NCI-H1048 (cell line): ENCODE measurements at places on chromosomes 2 and 18.

DNA sequence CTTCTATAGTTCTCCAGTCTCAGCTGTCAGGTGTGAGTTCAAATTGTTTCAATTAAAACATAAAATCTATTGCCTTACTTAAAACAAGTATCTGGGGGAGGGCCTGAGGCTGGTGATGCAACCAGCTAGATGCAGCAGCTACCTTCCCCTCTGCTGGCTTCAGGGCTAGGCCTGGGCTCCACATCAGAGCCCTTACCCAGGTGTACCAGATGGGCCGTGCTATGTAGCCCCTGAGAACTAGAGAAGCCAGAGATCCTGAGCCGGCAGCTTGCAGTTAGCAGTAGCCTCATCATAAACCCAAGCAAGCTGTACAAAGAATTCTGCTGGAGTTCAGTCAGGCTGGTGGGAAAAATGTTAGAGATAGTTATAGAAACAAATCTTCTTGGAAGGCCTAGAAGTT lies 97.7 kb upstream of the ACAA2 start:
- no peak for DNase-seq

GRCh38 chr2:70947556-70948184 lies 12.0 kb downstream of the ATP6V1B1 start:
- no peak for DNase-seq

- no peak for DNase-seq
Observed at GRCh38 chr2:64627860-64628841, 25.6 kb downstream of the SERTAD2 start.

DNA sequence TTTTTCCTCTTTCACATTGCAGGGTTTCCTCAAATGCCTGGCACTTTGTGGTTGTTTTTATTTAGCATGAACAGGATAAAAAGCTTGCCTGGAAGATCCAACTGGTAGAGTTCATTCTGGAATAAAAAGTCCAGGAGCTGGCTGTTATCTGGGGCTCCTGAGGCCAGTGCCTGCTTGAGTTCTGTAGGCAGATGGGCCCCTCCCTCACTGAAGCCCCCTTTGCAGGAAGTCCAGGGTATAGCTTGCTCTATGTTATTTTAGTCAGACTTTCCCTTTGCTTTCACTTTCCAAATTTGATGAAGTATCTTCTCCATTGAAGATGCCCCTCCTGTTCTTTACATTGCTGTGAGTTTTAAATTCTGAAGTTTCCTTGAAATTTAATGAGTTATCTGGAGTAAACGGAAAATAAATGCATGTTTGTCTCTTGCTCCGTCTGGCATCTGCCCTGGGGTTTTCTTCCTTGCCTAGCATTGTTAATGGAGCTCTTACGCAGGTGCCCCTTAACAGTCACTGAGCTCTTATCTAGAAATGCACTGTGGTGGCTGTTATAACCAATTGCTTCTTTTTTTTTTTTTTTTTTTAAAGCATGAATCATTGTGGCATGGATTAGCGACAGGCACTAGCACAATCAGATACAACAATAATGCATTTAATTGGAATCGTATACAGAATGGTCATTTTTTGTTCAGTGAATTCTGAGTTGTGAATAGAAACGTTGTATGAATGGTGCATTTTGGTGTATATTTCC lies 27.0 kb upstream of the LPIN1 start:
- no peak for DNase-seq

DNA sequence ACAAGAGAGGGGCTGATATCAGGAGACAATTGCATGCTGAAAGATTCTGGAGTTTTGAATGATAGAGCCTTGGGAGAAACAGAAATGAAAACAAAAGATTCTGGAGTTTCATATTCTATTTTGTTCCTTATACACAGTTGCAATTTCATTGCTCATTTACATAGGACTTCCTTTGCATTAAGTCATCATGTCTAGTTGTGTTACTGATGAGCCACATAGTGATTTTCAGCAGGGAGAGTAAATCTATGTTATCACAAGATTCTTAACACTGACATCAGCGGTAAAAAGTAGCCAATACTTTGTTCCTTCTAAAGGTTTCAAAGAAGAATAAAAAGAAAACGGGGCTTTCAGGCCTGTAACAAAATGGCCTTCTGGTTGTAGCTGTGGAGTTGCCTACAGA lies 7.1 kb downstream of the ADAM17 start:
- DNase-seq: no peak

DNA sequence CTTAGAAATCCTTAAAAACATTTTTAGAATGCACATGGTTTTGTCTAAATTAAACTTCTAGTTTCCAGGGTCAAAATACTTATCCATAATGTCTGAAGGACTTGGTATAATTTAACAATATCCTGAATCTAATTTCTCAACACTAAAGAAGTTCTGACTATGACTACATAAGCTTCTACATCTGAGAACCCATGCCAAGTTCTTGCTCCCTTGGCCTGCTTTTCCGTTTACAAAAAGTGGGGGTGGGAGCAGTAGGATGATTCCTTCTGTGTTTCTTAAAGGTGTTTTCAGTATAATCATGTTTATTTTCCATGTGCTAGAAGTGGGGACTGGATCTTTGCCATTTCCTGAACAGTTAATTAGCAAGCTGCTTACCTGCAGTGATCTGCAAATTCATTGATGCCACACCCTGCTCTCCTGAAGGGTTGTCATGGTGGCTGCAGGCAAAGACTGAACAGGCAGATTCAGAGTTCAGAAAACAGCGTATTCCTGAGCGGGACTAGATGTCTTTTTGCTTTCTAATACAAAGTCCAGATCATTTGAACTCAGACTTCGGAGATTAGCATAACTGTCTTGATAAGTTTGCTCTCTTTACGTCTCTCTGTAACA lies 36.2 kb downstream of the ADNP2 start:
- no peak for DNase-seq

GRCh38 chr2:224994242-224994823 lies 47.9 kb downstream of the DOCK10 start:
- DNase-seq: no peak

DNA sequence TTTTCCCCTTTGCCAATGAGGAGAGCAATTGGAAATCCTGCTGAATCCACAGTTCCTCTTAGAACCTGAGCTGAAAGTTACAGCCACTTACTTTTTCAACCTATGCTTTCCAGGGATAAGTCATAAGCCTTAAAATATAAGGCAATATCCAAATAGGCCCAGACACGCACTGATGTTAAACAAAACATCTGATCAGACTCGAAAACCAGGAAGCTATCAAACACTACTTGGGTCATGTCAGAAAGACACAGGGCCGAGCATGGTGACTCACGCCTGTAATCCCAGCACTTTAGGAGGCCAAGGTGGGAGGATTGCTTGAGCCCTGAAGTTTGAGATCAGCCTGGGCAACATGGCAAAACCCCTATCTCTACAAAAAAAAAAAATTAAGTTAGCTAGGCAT lies 192.1 kb downstream of the SP3 start:
- DNase-seq: no peak

DNA sequence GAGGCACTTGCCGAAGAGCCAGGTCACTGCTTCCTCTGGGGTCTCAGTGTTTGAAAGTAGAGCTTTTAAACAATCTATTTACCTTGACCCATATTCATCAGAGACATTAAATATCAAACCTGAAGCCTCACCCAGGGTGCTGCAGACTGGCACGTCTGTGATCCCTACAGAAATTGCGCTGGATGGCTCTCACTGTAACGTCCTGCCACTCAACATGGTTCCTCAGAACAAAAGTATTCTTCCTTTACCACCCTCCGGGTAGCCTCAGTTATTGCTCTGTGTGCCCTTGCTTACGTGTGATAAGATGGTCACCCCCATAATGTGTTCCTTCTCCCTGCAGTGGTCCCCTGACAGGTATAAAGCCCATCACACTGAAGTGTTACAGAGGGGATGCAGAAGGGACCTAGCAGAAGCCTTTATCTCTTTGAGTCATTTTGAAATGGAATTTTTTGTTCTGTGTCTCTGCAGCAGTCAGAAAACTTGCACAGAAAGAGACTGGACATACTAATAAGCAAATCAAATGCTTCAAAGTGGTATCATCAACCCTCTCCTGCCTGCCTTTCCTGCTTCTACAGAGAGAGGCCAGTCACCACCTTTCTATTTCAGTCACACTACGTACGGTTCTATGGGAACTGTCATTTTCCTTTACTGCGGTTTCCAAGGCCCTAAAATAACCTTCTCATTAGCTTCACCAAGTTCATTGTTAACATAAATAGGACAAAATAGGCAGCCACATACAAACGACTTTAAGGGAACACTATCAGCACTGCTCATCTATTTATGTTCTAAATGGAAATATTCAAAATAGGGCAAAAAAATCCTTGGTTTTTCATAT lies 86.8 kb downstream of the METTL8 start:
- no peak for DNase-seq

DNA sequence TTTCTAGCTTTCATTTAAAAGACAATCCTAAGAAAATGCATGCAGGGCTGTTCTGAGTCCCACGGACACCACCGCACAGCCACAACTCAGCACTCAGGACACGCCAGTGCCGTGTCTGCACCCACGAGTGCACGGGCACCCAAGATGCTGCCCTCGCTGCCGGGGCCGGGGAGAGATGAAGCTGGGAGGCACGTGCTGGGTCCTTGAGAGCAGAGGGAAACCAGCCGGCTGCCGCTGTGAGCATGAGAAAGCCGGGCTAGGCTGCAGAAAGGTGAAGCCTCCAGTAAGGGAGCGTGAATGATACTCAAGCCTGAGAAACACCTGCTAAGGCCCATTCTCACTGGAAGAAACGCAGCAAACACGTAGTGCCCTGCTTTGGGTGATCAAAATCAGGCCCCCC lies 4.8 kb downstream of the COPS9 start:
- DNase-seq: no peak

DNA sequence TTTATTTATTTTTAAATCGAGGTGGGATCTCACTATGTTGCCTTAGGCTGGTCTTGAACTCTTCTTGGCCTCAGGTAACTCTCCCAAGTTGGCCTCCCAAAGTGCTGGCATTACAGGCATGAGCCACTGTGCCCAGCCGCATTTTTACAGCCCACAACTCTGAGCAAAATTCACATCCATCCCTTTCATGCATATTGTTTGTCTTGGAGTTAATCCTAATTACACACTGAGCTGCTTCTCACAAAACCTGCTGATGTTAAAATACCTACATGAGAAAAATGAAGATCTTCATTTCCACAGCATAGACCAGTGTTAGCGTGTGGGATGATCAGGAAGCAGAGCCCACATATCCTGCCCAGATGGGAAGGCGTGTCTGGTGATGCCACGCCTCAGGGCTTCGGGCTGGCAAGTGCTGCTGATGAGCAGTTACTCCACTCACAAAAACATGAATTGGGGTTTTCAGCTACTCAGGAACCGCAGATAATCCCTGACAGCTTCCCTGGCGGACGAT lies 14.6 kb downstream of the ITGB1BP1 start:
- DNase-seq: no peak

GRCh38 chr2:2188941-2189340 lies 142.1 kb downstream of the MYT1L start:
- DNase-seq: no peak

DNA sequence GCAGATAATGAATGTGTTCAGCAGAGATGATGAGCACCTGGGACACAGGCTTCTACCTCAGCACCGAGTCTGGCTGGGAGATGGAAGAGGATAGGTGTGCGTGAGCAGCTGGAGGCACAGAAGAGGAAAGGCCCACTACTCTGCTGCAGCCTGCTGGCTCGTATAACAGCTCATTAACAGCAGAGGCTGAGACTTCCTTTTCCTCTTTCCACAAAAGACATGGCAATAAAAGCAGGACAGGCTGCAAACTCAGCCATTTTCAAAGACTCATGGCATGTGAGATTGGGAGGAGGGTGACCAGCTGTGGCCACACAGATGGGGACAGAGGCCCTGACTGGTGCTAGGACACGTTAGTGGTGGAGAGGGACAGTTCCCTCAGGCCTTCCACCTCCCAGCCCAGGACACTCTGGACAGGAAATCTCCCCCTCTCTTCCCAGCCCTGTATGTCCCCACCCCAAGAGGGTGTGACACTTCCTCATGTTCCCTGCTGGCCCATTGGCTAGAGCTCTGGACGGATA lies 60.3 kb downstream of the CACNB4 start:
- no peak for DNase-seq

DNA sequence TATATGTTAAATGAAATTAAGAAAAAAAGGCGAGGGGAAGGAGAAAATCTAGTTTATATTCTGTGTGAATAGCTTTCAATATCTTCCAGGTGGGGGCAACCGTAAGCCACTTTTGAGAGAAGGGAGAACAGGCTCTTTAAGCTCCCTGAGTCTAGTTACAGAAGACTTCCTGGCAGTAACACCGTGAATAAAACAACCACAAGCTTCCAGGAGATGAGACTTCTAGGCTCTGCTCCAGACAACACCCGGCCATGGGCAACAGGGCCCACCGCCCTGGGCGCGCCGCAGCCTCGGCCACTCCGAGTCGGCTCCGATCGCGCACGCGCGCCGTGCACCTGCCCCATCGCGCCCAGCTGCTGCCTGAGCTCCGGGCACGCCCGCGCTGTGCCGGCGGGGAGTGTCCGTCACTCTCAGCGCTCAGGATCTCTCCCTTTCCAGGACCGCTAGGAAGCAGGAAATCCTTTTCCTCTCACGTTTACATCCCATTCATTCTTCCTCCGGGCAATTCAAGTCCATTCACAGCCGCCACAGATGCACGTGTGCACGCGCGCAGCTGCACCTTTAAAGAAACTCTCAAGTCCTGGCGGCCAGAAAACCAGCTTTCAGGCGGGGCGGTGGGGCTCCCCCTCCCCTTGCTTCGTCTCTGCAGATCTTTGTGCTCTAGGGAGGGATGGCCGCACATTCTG lies 19.4 kb upstream of the PAX3 start:
- DNase-seq: peak; percentile 18

DNA sequence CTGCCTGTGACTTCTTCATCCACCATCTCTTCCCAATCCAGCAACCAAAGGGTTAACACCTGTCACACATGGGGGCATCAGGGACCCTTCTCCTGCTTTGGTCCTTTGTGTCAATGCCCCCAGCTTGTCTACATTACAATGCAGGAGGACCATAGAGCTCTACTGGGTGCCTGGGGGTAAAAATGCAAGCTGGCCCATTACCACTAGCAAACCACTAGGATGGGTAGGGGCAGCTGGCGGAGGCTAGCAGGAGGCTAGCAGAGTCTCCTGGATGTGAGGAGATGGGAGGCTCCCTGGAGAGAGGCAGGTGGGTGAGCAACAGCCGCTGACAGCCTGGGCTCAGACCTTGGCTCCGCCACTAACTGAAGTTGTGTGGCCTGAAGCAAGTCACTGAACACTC lies 153.4 kb upstream of the SKOR2 start:
- no peak for DNase-seq

DNA sequence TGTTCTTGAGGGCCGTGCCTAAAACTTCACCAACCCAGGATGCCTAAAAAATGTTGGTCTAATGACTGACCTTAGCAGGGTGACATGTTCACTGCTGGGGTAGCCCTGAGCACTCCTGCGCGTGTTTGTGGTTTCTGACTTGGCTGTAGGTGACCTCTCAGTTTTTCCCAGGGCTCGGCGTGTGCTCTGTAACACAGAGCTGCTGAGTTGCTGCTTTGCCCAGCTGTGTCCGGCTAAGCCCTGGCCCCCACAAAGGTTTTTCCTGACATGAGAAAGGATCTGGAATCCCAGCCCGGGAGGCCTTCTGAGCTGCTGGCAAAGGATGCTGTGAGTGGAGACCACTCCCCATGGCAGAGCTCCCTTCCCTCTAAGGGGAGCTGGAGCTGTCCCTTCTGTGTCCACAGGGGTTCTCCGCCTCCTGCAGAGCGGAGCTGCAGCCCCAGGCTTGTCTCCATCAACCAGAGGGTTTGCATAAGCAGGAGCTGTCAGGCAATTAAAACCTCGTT lies 52.7 kb downstream of the CRIM1 start:
- DNase-seq: no peak

- no peak for DNase-seq
Observed at GRCh38 chr18:49531678-49532153, 30.1 kb upstream of the LIPG start.
